ENCODE measurements at places on chromosomes 6 and 20. TPM values are rescaled to one million over a fixed set of nuclear protein-coding genes. Genes with fewer than 3 reads are reported as not detected.

Gene MACROD2
- 0.33 TPM for total RNA-seq

Gene SEMG1
- total RNA-seq = not detected

Gene OR2W1
- not detected for total RNA-seq

Gene RPL10A
- 1,675 TPM for total RNA-seq

Gene PMEPA1
- 25.2 TPM for total RNA-seq

Gene SIRPB1
- 1.6 TPM for total RNA-seq

Gene DNAH8
- total RNA-seq = under 0.01 TPM

Gene ZBTB46
- 14.4 TPM for total RNA-seq

Gene ACTL10
- 2.8 TPM for total RNA-seq

Gene METTL24
- total RNA-seq = not detected

Gene GPR6
- not detected for total RNA-seq

Gene OOEP
- total RNA-seq = not detected

Gene CNR1
- total RNA-seq = 1.3 TPM

Gene GNRH2
- total RNA-seq = 0.57 TPM

Gene LCA5
- total RNA-seq = 5.5 TPM

Gene HECA
- total RNA-seq = 26.9 TPM

Gene KIF25
- total RNA-seq = not detected

Gene TOX2
- 3.9 TPM for total RNA-seq

Gene SSTR4
- not detected for total RNA-seq

Gene PLG
- total RNA-seq = not detected

Gene TMC2
- total RNA-seq = not detected

Gene MUCL3
- not detected for total RNA-seq

Gene PPP1R3G
- total RNA-seq = 0.38 TPM

Gene CST4
- not detected for total RNA-seq

Gene MTFR2
- 4.8 TPM for total RNA-seq

Gene TRIM31
- total RNA-seq = not detected

Gene ADAT2
- 5.5 TPM for total RNA-seq

Gene SIM1
- total RNA-seq = 0.33 TPM

Gene EPPIN
- total RNA-seq = not detected

Gene SCGN
- not detected for total RNA-seq

Gene CST7
- not detected for total RNA-seq

Gene RIPOR2
- 0.10 TPM for total RNA-seq

Gene GJA10
- not detected for total RNA-seq

Gene NKAIN4
- not detected for total RNA-seq

Gene XKR7
- total RNA-seq = not detected

Gene OXT
- total RNA-seq = not detected

Gene KIF13A
- 57.2 TPM for total RNA-seq

Gene KCNK15
- not detected for total RNA-seq

Gene PET117
- 7.8 TPM for total RNA-seq

Gene CYP39A1
- total RNA-seq = 0.33 TPM

Gene WFDC10A
- total RNA-seq = not detected

Gene FOXC1
- total RNA-seq = 14.1 TPM

Gene UNC5CL
- not detected for total RNA-seq

Gene RGS17
- total RNA-seq = 3.4 TPM

Gene INSM1
- total RNA-seq = not detected

Gene SLC24A3
- not detected for total RNA-seq
